ENCODE measurements at places on chromosomes 16 and 17.
A peak's percentile ranks its signal among the peaks of the same experiment; 100 is the strongest.

GRCh38 chr16:82037666-82038065 lies 2.6 kb downstream of the HSD17B2 start:
- DNase-seq = no peak

GRCh38 chr17:3514873-3515272 lies 39.1 kb downstream of the ASPA start:
- DNase-seq = no peak

DNA sequence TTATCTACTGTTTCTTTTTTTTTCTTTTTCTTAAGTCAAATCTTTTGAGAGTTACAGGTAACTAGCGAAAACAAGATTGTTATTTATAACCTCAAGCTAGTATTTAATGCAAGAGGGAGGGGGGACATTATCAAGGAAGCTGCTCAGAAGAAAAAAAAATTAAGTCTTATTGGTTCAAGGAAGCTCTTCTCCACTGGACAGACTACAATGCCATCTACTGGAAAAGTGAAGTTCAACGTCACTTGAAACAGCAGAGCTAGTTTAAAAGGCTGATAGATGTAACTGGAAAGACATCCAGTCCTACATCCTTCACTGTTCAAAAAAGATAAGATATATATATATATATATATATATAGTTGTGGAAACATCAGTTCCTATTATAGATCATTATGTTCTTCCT lies 418.0 kb upstream of the PSMD7 start:
- DNase-seq = no peak

- DNase-seq = peak; percentile 80
Observed at GRCh38 chr16:29290631-29291247, 115.8 kb downstream of the NPIPB11 start.

Measured in stimulated activated CD8-positive, alpha-beta memory T cell treated with anti-CD3 and anti-CD28 coated beads, Interleukin-4, amount 100 ng/mL, for 48 hours (primary cell).